ENCODE measurements at places on chromosomes 7 and 10.

- H3K27ac ChIP-seq: no peak overlapping the region
- H3K4me3 ChIP-seq: peak overlapping the region; percentile 26
- no peaks in the 10 kb centered on the region for H3K27me3 ChIP-seq
- DNase-seq: no peak
These were observed 102.5 kb upstream of the APBB1IP start for GRCh38 chr10:26335574-26336093.

DNA sequence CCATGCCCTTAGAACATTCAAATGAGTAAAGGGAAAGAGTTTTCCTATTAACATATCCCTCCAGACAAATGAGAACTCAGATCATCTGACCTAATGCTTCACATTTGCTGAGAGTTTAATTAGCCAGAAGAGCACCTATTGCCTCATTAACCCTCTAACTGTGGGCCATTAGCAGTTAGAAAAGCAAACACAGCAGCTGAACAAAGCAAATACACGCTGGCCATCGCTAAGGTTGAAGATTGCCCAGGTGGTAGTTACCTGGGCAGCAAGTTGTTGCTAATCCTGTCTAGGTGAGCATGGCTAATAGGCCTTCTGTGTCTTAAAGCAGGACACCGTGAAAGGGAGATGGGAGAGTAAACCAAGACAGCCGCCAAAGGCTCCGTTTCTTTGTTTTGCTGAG, 49.9 kb upstream of the UCN3 start:
- no peaks in the 10 kb centered on the region for H3K4me1 ChIP-seq
- H3K27ac ChIP-seq: no peak overlapping the region
- peaks cover 3% of the 10 kb centered on the region for H3K27me3 ChIP-seq
- no peak overlapping the region for H3K4me3 ChIP-seq
- no peaks in the 10 kb centered on the region for H3K36me3 ChIP-seq

GRCh38 chr7:68306692-68307107, 1291.6 kb upstream of the AUTS2 start:
- no peak for DNase-seq
- peaks cover 2% of the 10 kb centered on the region for H3K4me1 ChIP-seq
- H3K4me3 ChIP-seq: no peak overlapping the region
- H3K27ac ChIP-seq: no peak overlapping the region

DNA sequence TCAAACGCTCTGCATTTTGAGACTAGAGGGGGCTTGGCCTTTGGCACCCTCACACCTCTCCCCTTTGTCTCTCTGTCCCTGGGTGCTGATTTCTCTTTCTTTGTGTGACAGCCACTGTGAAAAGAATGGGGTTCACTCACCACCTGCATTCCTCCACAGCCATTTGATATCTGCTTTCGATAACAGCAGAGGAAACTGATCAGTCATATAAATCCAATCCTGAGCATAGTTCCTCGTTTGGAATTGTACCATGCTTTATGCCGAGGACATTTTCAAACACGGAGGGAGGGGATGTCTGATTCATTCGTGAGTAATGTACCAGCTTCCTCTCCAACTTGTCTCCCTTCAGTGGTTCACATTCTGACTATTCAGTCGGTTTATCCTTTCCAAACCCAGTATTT, 15.8 kb downstream of the MET start:
- no peaks in the 10 kb centered on the region for H3K27me3 ChIP-seq
- no peak overlapping the region for H3K27ac ChIP-seq
- no peak for DNase-seq
- H3K4me3 ChIP-seq: no peak overlapping the region

- H3K4me1 ChIP-seq: peaks cover 29% of the 10 kb centered on the region
- H3K27ac ChIP-seq: no peak overlapping the region
- no peaks in the 10 kb centered on the region for H3K27me3 ChIP-seq
- peaks cover 4% of the 10 kb centered on the region for H3K36me3 ChIP-seq
These were observed 155.6 kb downstream of the PKD1L1 start for GRCh38 chr7:47792521-47793121.

GRCh38 chr10:82266438-82266837, 391.4 kb downstream of the NRG3 start:
- no peak overlapping the region for H3K27ac ChIP-seq
- no peaks in the 10 kb centered on the region for H3K4me1 ChIP-seq
- no peak overlapping the region for H3K4me3 ChIP-seq
- H3K36me3 ChIP-seq: no peaks in the 10 kb centered on the region

GRCh38 chr7:2114052-2114451, 118.7 kb downstream of the MAD1L1 start:
- DNase-seq: no peak
- H3K27ac ChIP-seq: no peak overlapping the region
- H3K36me3 ChIP-seq: peaks cover 13% of the 10 kb centered on the region

DNA sequence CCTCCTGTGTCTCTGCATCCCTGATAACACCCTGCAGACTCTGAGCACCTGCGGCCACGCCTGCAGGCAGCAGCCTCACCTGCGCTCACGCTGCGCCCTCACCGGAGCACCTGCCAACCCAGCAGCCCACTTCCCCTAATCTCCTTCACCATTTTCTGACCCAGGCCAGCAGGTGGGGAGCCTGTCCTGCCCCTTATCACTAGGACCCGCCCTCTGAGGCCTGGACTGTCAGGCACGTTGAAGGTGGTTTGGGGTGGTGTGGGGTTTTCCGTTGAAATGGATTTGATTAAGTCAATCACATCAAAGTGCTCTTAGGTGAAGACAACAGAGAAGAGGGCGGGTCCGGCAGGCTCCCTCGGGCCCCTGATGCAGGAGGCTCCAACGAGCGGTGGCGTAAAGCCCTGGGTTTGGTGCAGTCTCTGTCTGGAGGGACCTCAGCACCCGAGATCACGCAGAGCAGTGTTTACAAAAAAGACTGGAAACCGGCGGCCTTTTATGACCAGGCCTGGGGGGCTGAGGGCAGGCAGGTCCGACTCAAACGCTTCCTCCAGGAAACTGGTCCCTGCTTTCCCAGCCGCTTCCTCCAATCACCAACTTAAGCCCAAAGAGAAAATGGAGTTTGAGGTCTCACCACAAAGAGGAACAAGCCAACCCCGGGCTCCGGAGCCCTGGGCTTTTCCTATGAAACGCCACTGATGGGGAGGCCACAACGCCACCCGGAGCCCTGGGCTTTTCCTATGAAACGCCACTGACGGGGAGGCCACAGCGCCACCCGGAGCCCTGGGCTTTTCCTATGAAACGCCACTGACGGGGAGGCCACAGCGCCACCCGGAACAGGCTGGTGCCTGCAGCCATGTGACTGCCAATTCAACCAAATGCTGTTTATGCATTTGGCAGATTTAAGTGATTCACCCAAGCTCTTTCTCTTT, 45.5 kb downstream of the DPYSL4 start:
- no peaks in the 10 kb centered on the region for H3K36me3 ChIP-seq
- no peak overlapping the region for H3K27ac ChIP-seq
- no peak overlapping the region for H3K4me3 ChIP-seq
- H3K4me1 ChIP-seq: peaks cover 7% of the 10 kb centered on the region
- no peak for DNase-seq

DNA sequence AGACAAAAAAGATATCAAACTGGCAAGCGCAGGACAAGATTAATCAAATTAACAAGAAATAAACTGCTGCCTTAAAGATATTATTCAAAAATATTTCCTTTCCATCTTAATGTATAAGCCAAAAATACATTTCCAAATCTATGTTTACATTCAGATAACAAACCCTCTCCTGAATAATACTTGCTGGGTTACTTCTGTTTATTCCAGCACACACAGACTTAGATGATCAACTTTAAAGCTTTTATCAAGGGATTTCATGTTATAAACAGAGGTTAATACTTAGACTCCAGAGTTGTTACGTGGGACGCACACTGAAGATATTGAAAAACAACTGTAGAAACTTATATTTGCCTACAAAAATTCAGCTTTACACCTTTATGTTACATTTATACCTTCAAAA, 33.6 kb downstream of the LMOD2 start:
- peak overlapping the region; percentile 25 for H3K27ac ChIP-seq
- H3K36me3 ChIP-seq: peaks cover 23% of the 10 kb centered on the region
- no peak overlapping the region for H3K4me3 ChIP-seq
- H3K27me3 ChIP-seq: no peaks in the 10 kb centered on the region
- H3K4me1 ChIP-seq: no peaks in the 10 kb centered on the region

DNA sequence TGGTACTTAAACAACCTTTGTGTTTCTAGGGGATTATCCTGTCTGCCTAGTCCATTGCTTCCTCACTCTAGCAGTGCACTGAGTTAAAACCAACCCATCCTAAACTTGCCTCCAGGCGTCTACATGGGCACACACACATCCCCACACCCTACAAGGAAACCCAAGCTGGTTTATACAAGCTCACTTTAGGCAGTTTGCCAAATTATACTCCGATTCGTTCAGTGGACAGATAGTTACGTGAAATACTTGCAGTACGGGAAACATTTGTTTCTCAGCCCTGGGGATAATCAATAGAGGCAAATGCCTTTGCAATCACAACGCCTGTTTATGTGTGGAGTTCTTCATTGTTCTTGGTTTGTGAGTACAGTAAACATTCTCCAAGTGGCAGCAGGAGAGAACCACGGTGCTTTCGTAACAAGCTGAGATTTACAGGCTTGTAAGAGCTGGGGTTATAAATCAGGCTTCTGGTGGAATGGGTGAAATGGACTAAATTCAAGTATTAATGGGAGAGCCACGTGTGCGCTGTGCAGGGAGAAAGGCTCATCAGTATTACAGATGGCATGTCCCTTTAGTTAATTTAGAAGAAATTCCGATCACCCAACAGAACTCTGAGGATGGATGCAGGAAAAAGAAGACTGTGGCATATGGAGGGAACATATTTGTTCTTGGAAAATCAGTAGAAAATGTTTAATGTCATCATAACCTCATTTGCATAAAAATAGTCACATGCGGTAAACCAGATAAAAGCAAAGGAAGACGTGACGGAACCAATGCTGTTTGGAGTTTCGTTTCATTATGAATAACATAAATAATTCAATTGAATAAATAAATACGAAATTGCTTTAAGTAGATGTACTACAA, 217.1 kb downstream of the GALNT17 start:
- peaks cover 4% of the 10 kb centered on the region for H3K27me3 ChIP-seq
- H3K4me1 ChIP-seq: peaks cover 23% of the 10 kb centered on the region
- peaks cover 5% of the 10 kb centered on the region for H3K36me3 ChIP-seq
